ENCODE measurements at places on chromosomes 3 and 15. TPM values are rescaled to one million over a fixed set of nuclear protein-coding genes. Genes with fewer than 3 reads are reported as not detected.

Gene BBS4
- total RNA-seq = 15.1 TPM

Gene CATSPER2
- total RNA-seq = 0.56 TPM

Gene SLC27A2
- 37.7 TPM for total RNA-seq

Gene LDHAL6B
- not detected for total RNA-seq

Gene STAC
- 2.3 TPM for total RNA-seq

Gene STRIT1
- total RNA-seq = not detected

Gene DAPK2
- total RNA-seq = 5.1 TPM

Gene PDHB
- total RNA-seq = 57.1 TPM

Gene CDAN1
- 8.5 TPM for total RNA-seq

Gene MESP1
- total RNA-seq = 1.7 TPM

Gene SPINK8
- total RNA-seq = not detected

Gene ABI3BP
- total RNA-seq = 1.7 TPM

Gene FBXO40
- not detected for total RNA-seq

Gene RAB6B
- total RNA-seq = 2.2 TPM

Gene PRICKLE2
- total RNA-seq = 2.8 TPM

Gene EIF2B5
- total RNA-seq = 25.3 TPM

Gene MGA
- 6.9 TPM for total RNA-seq

Gene ACTRT3
- 3.1 TPM for total RNA-seq

Gene ACP3
- 0.08 TPM for total RNA-seq

Gene ITIH1
- total RNA-seq = not detected

Gene MEX3B
- total RNA-seq = 4.2 TPM

Gene OR5H14
- total RNA-seq = not detected

Gene ADCY5
- total RNA-seq = 0.34 TPM

Gene DNAJA4
- not detected for total RNA-seq

Gene FETUB
- total RNA-seq = 0.10 TPM

Gene IL5RA
- not detected for total RNA-seq

Gene P2RY13
- total RNA-seq = not detected

Gene MAP1A
- 0.57 TPM for total RNA-seq

Gene HGD
- total RNA-seq = 22.1 TPM

Gene POPDC2
- 0.22 TPM for total RNA-seq

Gene NR2E3
- total RNA-seq = 0.19 TPM

Gene ARHGAP31
- 1.5 TPM for total RNA-seq

Gene TUSC7
- not detected for total RNA-seq

Gene ACTC1
- 0.20 TPM for total RNA-seq

Gene SERINC4
- total RNA-seq = not detected

Gene ANKRD34C
- total RNA-seq = not detected

Gene GOLGA6A
- total RNA-seq = 0.07 TPM

Gene TMEM266
- total RNA-seq = 0.14 TPM
